Suppressor macrophage treated with lipopolysaccharide for 4 hours (primary cell): ENCODE measurements at places on chromosomes 4 and X.
A peak's percentile ranks its signal among the peaks of the same experiment; 100 is the strongest.

DNA sequence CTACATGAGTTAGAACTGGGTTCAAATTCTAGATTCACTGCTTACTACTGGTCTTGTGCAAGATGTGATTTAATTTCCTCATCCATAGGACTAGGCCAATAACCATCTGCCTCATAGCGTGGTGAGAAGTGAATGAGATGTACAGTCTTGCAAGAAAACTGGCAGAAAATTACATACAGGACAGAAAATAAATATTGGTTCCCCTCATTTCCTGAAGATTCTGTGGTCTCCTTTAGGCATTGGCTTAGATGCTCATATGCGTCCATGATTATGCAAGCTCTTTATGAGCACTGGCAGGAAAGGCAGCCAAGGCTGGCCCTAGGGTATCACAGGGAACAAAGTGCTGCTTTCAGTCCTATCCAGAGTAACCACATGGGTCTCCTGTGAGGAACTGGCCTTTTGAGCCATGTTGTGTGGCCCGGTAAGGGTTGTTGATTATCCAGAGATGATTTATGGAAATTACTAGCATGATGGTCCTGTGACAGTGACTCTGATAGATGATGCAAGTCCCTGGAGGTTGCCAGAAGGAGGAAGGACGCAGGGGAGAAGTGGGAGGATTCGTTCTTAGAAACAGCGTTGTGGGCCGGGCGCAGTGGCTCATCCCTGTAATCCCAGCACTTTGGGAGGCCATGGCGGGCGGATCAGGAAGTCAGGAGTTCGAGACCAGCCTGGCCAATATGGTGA lies 9.9 kb upstream of the MOB1B start:
- DNase-seq = peak; percentile 97

- DNase-seq = peak; percentile 9
These were observed 85.9 kb downstream of the ARSJ start for GRCh38 chr4:113893546-113893945.

GRCh38 chrX:40170830-40171512 lies 73.2 kb upstream of the BCOR start:
- DNase-seq = no peak

- DNase-seq = no peak
These were observed 70.4 kb downstream of the ARAP2 start for GRCh38 chr4:36173905-36174304.

GRCh38 chrX:72046447-72046846 lies 85.3 kb downstream of the RTL5 start:
- DNase-seq = no peak

- DNase-seq = peak; percentile 83
These were observed 134.2 kb downstream of the CHIC2 start for GRCh38 chr4:53929955-53930798.

- DNase-seq = no peak
These were observed 24.4 kb downstream of the TRIM2 start for GRCh38 chr4:153228512-153229140.

DNA sequence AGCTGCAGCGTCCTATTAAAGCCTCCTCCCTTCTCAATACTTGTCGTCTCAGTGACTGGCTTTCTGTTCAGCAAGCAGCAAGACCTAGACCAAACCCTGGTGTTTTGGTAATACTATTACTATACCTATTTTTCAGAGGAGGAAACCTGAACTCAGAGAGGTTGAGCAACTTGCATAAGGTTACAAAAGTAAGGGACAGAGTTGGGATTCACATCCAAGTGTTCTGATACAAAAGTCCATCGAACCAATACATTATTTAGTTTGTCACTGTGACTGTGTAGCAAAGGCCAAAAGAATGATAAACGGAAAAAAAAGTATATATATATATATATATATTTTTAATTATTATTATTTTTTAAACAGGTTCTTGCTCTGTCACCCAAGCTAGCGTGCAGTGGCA lies 29.9 kb upstream of the KLHL8 start:
- DNase-seq = no peak

DNA sequence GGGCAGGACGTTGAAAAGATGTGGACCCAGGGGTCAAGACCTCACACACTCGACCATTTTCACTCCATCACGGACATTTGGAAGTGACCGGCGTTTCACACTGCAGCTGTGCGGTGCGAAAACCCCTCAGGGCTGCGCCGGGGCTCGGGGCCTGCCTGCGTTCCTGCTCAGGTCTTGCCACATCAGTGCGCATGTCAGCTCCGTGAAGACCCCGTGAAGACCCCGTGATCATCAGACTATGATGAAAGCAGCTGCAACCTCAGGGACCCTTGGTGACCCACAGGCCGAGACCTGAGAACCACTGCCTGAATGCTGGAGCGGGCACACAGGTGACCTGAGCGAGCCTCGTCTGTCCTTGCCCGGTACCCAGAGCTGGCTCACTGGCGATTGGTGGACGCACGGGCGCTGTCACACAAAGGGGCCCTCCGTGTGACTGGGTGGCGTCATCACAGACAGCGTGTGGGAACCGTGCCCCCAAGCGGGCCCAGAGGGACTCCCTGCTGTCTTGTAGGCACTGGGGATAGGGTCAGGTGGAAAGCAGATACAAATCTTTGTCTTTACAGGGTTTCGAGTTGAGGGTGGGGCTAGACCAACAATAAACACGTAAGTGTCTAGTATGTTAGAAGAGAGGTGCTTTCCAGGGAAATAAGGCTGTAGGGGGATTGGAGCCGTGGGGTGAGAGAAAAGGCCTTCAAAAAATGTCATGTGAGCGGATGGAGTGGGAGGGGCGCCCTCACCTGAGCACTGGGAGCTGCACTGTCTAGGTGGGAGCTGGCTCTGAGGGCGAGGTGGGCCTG lies 12.7 kb downstream of the MSANTD1 start:
- no peak for DNase-seq

DNA sequence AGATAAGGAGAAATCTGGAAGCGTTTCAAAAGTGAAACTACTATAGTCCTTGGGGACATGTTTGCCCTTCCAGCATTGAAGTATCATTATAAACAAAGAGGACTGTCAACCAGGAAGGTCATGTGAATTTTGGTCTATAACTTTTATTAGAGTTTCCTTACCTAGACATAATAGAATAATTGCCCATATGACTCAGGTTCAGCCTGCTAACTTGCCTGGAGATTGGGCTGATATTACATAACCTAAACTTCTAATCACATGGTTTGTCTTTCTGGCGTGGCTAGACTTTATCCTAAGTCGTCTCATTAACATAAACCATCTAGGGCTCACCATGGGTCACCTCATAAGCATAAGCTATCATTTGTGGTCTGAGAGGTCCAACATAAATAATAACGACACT lies 775.9 kb downstream of the CENPC start:
- no peak for DNase-seq

- DNase-seq = no peak
These were observed 134.3 kb downstream of the AMELX start for GRCh38 chrX:11427453-11428071.

- DNase-seq = no peak
These were observed 105.8 kb upstream of the DCLK2 start for GRCh38 chr4:149972407-149972806.

DNA sequence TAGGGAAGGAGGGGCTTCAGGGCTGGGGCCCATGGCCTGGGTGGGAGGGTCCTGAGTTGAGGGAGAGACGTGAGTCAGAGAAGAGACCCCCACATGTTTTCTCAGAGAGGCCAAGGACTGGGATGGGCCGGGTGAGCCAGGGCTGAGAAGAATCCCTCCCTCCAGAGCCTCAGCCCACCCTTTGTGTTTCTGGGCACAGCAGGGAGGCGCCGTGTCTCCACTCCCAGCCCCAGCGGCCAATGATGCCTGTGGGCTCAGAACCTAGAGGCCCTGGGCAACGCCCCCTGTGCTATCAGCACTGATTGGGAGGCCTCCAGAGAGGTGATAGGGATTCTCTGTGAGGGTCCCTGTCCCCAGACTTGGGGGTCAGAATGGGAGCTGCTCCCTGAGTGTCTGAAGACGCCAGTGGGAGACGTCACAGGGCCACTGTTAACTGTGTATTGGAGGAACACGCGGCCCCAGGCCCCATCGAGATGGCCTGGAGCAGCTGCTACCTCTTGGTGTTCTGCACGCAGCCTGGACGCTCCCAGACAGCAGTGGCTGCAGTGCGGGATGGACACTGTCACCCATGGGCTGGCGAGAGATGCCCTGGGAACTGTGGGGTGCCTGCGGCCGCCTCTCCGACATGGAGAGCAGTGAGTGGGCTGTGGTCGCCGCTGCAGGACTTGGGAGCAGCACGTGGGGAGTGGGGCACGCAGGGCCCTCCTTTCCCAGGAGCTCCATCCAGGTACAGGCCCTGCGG lies 8.5 kb downstream of the FGFRL1 start:
- DNase-seq = no peak

- DNase-seq = no peak
These were observed 4.5 kb downstream of the DDX3X start for GRCh38 chrX:41338436-41338835.

- no peak for DNase-seq
These were observed 1.4 kb downstream of the CXCR3 start for GRCh38 chrX:71616672-71617529.

- DNase-seq = no peak
These were observed 449.1 kb downstream of the BCOR start for GRCh38 chrX:39648548-39649254.

DNA sequence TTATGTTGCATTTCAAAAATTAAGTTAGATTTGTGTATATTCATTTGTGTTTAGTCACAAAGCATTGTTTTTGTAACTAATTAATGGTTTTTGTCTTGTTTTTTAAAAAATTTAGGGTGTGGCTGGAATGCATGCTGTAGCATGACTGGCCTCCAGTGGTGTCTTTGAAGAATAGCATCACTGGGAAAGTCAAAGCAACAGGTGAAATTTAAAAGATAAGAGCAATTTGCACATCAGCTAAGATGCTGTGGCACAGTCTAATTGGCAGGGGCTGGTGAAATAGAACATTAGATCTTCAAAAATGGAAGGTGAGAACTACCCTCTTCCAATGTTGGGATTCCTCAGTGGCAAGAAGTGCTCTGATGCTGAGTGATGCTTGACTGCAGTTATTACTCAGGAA lies 45.3 kb downstream of the ANK2 start:
- DNase-seq = no peak

GRCh38 chrX:102129473-102129872 lies 4.0 kb downstream of the TCEAL2 start:
- DNase-seq = peak; percentile 1

DNA sequence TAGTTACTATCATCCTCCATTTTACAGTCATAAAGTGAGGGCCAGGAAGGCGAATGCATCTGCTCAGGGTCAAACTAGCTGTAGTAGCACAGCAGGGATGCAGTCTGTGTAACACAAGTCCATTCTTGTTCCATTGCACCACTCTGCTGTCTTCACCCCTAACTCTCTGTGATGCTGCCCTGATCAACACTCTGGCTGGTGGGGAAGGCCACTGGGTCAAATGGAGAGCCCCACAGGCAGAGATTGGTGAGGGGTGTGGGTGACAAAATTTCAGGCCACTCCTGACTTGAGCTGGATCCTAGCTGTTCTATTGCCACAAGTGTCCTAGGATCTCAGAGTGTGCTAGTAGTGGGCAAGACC lies 136.5 kb downstream of the PJA1 start:
- no peak for DNase-seq

DNA sequence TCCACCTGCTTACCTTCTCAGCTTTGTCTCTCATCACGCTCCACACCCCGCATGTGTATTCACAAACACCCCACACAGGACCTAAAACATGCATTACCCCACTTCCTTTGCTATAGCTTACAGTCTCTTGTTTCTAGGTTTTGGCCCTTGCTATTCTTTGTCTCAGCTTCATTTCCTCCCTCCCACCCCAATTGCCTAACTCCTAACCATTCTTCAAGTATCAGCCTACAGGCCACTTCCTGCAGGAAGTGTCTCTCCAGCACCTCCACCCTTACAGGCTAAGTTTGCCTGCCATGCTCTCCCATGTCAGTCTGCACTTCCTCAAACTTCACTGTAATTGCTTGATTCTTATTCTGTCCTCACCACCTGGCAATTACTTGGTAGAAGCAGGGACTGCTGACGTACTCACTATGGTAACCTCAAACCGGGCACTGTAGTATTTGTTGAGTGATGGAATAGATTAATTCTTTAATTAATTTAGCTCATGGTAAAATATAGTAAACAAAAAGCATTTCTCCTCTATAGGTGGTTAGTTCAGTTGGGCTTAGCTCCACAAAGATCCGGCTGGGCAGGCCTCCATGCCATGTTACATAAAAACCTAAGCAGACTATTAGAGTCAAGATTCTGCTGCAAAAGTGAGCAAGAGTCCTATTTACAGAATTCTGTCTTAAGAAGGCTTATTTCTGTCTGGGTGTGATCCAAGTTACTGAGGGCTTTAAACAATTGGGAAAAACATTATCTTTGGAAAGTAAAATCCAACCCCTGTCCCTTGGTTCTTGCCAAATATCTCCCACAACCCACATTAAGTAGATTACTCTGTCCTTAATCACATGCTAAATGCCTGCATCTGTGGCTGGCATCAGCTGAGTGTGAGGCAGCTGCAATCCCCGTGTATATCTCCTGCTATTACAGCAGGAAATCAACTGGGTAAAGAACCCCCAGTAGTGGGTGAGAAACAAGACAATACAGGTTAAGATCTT lies 124.7 kb upstream of the CPEB2 start:
- DNase-seq = peak; percentile 80

DNA sequence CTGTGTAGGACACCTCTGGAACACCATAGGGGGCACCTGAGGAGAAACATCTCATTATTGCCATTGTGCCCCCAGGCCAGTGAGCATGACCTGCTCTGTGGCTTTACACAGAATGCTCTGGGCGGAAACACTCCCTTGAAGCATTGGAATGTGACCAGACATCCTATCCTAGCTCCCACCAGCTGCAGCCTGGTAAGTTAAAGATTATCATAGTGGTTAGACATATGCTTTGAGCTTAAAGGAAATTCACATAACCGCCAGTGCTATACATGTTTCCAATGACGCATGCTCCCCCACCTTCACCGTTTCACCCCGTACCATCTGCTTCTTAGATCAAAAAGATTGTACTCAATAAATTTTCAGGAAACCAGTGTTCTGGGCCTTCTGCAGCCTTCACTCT lies 217.7 kb upstream of the CENPE start:
- no peak for DNase-seq

DNA sequence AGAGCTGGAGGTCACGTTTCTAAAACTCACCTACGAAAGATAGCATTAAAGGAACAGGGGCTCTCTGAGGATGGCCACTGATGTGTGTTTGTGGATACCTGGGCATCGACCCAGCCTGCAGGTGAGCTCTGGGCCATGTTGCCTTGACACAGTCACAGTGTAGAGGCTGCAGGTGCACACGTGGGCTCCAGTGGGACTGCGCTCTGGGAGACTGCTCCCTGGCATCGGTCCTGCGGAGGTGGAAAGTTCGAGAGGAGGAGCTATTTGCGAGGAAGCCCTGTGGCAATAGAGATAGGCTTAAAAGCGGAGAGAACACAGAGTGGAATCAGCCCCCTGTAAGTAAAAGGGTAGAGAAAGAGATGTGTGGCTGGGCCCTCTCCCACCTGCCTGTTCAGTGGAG lies 12.3 kb upstream of the TADA2B start:
- DNase-seq = no peak
